MV-4-11 (cell line): ENCODE measurements at places on chromosomes 7 and 10.

GRCh38 chr7:147586526-147586925 is 1004.0 kb upstream of the C7orf33 start:
- DNase-seq = no peak

GRCh38 chr10:104437226-104437625 is 83.6 kb downstream of the CFAP58 start:
- DNase-seq = no peak

DNA sequence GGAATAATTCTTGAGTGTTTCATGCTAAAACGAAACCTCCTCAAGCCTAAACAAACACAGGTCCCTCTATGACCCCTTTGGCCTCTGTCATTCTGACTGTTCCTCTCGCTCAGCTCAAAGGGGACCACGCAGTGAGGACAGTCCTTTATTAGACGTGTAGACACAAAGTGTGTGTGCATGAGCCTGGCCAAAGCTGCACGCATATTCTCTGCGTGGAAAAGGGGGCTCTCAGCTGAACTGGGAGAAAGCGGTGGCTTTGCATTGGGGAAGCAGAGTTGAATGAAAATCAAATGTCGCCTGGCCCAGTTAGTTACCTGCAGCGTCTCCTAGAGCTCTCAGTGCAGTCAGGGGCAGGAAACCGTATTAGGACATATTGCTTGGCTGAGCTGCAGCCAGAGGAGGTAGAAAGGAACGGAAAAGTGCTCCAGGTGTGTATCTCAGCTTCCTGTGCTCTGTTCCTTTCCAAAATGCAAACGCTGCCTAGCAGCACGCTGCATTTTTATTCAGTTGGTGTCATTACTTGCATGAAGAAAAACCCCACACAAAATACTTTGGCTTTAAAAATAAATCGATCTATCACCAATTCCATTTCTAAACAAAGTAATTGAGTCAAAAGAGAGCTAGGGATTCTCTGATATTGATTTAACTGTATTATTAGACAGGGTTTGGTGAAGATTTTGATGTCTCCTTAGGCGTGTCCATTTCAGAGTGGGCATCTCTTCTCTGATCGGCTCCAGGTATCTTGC is 4.9 kb downstream of the GATA3 start:
- DNase-seq = no peak

DNA sequence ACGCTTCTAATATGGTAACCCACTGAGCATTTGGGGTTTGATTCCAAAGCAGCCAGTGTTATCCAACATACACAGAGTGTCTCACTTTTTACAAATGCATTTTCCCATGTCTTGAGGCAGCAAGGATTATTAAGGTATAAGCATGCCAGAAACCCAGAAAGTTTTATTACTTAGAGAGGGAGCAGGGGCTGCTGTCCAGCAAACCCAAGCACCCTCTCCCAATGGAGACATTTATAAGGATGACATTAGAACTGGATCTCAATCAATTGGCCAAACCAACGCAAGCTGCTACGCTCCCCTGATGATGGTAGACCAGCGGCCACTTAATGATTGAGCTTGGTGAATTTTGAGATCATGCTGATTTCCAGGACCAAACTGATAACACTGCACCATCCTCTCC is 176.3 kb downstream of the FANK1 start:
- DNase-seq = no peak
